Dermis microvascular lymphatic vessel endothelial cell (primary cell): ENCODE measurements at places on chromosomes 3 and 15. TPM values are rescaled to one million over a fixed set of nuclear protein-coding genes. Genes with fewer than 3 reads are reported as not detected.

DPPA2 gene
- total RNA-seq = not detected in 2 replicates

TSC22D2 gene
- total RNA-seq = 4.2 and 6.2 TPM in 2 replicates

FAM3D gene
- total RNA-seq = 0.13 and 0.26 TPM in 2 replicates

LSM3 gene
- 5.3 and 8.3 TPM in 2 replicates for total RNA-seq

ACP3 gene
- not detected in 2 replicates for total RNA-seq

SLC24A5 gene
- total RNA-seq = not detected in 2 replicates

CHL1 gene
- total RNA-seq = not detected in 2 replicates

ULK4 gene
- total RNA-seq = 5.8 and 7.2 TPM in 2 replicates

CPEB1 gene
- total RNA-seq = not detected in 2 replicates

DGKG gene
- total RNA-seq = 1.1 and 2.2 TPM in 2 replicates

PLA2G4B gene
- 0.13 and 1.0 TPM in 2 replicates for total RNA-seq

SORD gene
- total RNA-seq = 2.5 and 5.0 TPM in 2 replicates

B3GALNT1 gene
- total RNA-seq = 11.9 and 12.9 TPM in 2 replicates

ANKRD34C gene
- not detected in 2 replicates for total RNA-seq

MESP2 gene
- not detected in 2 replicates for total RNA-seq
